Suprapubic skin (tissue), 4 donors: ENCODE measurements at places on chromosomes 12 and 14. TPM values are rescaled to one million over a fixed set of nuclear protein-coding genes. Genes with fewer than 3 reads are reported as not detected.
A peak's percentile ranks its signal among the peaks of the same experiment; 100 is the strongest.

The CCNT1 gene
- 41.0 TPM for total RNA-seq

The TBC1D30 gene
- total RNA-seq, result 0.49 TPM

The FOXG1 gene
- total RNA-seq, result not detected

The IQSEC3 gene
- total RNA-seq, result not detected

The TOMM20L gene
- total RNA-seq, result 2.7 TPM

The INHBC gene
- not detected for total RNA-seq

- H3K27me3 ChIP-seq, result peaks cover 6% of the 10 kb centered on the region
- DNase-seq, result no peak
- H3K4me1 ChIP-seq, result peaks cover 25% of the 10 kb centered on the region
- no peaks in the 10 kb centered on the region for H3K36me3 ChIP-seq
- H3K4me3 ChIP-seq, result no peak overlapping the region
These were observed 51.2 kb downstream of the TSPAN11 start for GRCh38 chr12:30977537-30978349.

DNA sequence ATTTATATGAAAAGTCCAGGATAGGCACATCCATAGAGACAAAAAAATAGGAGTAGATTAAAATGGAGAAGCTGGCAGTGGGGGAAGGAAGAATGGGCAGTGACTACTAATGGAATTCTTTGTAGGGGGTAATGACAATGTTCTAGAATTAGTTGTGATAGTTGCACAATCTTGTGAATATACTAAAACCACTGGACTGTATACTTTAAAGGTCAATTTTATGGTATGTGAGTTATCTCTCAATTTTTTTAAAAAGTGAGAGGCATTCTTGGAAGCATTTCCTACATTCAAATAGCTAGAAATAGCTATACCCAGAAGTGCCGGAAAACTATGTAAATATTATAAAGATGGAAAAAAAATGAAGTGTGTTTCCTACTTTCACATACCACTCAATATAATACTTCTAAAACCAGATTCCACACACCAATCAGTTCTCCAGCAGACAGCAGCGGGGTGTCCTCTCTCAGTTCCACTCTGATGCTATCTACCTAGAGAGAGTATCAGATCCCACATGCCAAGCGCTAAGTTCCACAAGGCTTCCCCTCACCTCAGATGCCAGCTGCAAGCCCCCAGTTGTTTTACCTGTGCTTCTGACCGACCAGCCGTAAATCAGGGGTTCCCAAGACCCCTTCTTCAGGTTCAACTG is 41.7 kb upstream of the NID2 start:
- H3K4me1 ChIP-seq, result no peaks in the 10 kb centered on the region
- no peaks in the 10 kb centered on the region for H3K27me3 ChIP-seq
- H3K4me3 ChIP-seq, result no peak overlapping the region
- no peak overlapping the region for H3K27ac ChIP-seq

DNA sequence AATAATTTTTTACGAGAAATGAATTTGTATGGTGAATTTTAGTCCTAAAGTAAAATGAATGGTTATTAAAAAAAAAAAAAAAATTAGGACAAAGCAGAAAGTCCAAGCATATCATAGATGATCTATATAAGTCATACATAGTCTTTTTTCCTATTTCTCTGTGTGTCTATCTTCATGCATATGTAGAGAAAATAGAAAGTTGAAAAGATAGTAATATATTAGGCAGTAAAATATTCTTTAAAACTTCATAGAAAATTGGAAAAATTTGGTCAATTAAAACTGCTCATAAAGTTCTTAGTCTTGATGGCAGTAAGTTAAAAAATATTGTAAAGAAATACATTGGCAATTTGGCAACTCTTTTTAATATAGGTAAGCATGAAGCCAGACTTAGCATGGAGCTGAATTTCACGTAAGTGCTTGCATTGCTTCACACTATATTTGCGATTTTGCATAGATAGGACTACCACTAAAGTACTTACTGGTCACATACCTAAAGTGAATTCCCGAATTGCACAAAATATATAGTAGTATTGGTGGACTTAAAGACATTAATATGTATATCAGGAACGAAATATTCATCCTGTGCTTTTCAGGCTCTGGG is 303.8 kb downstream of the IPO8 start:
- no peak overlapping the region for H3K27ac ChIP-seq
- no peak for DNase-seq
- H3K4me3 ChIP-seq, result no peak overlapping the region
- H3K36me3 ChIP-seq, result no peaks in the 10 kb centered on the region
- no peaks in the 10 kb centered on the region for H3K27me3 ChIP-seq

DNA sequence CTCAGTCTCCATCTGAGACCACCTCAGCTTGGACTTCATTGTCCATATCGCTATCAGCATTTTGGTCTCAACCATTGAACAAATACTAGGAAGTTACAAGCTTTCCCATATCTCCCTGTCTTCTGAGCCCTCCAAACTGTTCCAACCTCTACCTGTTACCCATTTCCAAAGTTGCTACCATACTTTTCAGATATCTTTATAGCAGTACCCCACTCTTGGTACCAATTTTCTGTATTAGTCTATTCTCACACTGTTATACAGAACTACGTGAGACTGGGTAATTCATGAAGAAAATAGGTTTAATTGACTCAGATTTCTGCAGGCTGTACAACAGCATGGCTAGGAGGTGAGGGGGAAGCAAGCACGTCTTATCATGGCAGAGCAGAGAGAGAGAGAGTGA is 53.8 kb downstream of the PRKCH start:
- no peak overlapping the region for H3K27ac ChIP-seq
- no peaks in the 10 kb centered on the region for H3K27me3 ChIP-seq
- no peaks in the 10 kb centered on the region for H3K4me1 ChIP-seq

DNA sequence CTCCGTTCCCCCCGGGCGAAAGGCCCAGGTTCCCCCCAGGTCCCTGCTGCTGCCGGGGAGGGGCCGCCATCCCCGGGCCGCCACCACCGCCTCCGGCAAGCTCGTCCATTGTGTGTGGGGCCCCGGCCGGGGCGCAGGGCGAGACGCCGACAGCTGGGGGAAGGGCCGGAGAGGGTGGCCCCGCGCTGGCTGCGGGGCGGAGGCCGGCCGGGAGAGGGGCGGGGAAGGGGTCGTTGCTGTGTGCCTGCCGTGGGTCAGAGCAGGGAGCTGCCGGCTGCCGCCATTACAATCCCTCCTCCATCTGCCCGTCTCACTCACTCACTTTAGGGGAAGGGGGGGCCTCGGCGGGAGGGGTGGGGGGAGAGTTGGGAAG is at the start of gene STRN3:
Gene STRN3 (minus strand): TSS at position 303 of the 373 bp plus-strand sequence. CDS start 194 bp downstream, at position 109.
- no peaks in the 10 kb centered on the region for H3K27me3 ChIP-seq
- DNase-seq, result no peak
- H3K27ac ChIP-seq, result peak within 1 kb of the TSS; percentile 96
- H3K36me3 ChIP-seq, result no peaks in the 10 kb centered on the region

DNA sequence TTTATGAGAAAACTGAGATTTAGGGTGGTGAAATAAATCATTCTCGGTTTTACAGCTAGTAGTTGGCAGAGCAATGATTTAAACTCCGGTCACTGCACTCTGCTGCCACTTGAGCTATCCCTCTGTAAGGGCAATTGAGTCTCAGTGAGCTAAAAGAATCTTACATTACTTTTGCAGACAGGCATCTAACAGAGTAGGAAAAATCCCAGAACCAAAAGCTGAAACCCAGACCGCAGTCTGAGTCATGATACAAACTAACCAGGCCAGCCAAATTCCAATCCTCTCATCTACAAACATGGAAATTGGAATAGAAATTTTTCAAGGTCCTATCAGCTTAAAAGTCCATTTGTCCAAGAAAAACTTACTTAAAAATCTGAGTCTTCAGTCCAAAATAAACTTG is 73.7 kb downstream of the ANKS1B start:
- no peaks in the 10 kb centered on the region for H3K27me3 ChIP-seq
- no peak overlapping the region for H3K27ac ChIP-seq
- no peaks in the 10 kb centered on the region for H3K4me1 ChIP-seq
- DNase-seq, result no peak
- no peak overlapping the region for H3K4me3 ChIP-seq

DNA sequence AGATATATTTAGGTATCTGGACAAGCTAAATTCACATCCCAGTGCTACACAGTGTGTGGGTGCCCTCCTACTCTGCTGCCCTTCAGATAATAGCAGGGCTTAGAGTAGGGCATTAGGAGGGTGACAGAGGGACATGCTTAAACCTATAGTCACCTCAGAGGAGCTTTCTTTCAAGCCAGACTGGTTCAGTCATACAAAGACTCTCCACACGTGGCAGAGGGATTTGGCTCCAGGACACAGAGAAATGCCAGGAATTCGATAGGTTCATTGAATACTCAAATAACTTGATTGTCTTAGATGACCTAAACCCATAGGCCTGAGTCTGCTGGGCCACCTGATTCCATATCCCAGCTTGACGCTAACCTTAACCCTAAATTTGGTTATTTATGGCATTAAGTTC is 163.5 kb downstream of the TPH2 start:
- H3K27me3 ChIP-seq, result no peaks in the 10 kb centered on the region
- DNase-seq, result no peak

DNA sequence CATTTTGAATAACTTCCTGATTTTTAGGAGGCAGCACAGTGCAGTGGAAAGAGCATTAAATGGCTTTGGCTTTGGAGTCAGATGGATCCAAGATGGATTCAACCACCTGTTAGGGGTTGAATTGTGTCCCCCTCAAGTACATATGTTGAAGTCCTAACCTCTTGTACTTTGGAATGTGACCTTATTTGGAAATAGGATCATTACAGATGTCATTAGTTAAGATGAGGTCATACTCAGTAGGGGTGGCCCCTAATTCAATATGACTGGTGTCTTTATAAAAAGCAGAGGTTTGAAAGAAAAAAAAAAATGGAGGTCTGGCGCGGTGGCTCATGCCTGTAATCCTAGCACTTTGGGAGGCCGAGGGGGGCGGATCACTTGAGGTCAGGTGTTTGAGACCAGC is 18.8 kb downstream of the ATP5MC2 start:
- no peak overlapping the region for H3K4me3 ChIP-seq
- DNase-seq, result no peak
- H3K27me3 ChIP-seq, result no peaks in the 10 kb centered on the region
- peaks cover 32% of the 10 kb centered on the region for H3K4me1 ChIP-seq

DNA sequence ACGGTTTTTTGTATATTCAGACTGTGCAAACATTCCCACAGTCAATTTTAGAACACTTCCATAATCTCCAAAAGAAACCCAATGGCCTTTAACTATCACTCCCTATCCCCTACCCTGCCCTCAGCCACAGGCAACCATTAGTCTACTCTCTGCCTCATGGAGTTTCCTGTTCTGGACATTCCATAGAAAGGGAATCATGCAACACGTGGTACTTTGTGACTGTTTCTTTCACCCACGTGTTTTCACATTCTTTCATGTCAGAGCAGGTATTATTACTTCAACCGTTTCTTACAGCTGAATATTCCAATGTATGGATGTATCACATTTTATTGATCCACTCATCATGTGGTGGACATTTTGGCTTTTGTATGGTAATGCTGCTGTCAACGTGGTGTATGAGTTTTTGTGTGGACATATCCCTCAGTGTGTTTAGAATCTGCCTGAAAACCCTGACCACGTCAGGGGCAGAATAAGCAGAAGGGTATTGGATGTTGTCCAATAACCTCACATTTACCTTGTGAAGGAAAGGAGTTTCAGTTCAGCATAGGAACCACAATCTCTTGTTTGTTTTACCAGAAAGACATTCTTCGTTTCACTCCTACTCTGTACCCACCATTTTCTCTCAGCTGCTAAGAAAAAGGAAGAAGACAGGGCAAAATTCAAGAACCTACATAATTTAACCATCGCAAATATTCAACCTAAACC is 107.5 kb upstream of the DYRK2 start:
- no peaks in the 10 kb centered on the region for H3K36me3 ChIP-seq
- no peak overlapping the region for H3K4me3 ChIP-seq
- no peak for DNase-seq
- peaks cover 3% of the 10 kb centered on the region for H3K27me3 ChIP-seq
- no peak overlapping the region for H3K27ac ChIP-seq

- no peak for DNase-seq
- H3K36me3 ChIP-seq, result peaks cover 1% of the 10 kb centered on the region
- no peaks in the 10 kb centered on the region for H3K27me3 ChIP-seq
- peak overlapping the region; percentile 31 for H3K4me3 ChIP-seq
- H3K4me1 ChIP-seq, result peaks cover 34% of the 10 kb centered on the region
These were observed 54.3 kb downstream of the PEBP1 start for GRCh38 chr12:118190266-118190665.

GRCh38 chr12:51405801-51406207 is 14.6 kb upstream of the GALNT6 start:
- DNase-seq, result no peak
- no peaks in the 10 kb centered on the region for H3K27me3 ChIP-seq
- H3K36me3 ChIP-seq, result no peaks in the 10 kb centered on the region
- no peak overlapping the region for H3K27ac ChIP-seq
- no peaks in the 10 kb centered on the region for H3K4me1 ChIP-seq
- H3K4me3 ChIP-seq, result no peak overlapping the region

DNA sequence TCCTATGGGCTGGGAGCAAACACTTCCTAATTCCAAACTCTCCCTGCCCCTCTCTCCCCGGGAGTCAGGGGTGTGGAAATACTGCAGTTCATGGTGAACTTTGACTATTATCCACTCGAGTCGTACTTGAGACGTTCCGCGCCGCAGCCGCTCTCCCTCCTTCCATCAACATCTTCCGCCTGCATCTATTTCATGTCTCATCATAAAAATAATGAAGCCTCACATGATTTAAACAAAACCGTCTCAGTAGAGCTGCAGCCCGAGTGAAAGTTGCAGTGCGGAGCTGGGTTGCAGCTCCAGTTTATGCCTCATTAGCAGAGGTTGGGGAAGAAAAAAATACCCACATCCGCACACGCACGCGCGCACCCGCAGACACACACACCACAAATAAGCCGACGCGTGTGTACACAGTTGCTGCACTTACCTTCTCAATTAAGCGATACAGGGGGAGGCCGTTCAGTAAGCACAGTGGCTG is 283 bp downstream of the LMO3 start:
- peak overlapping the region; percentile 51 for H3K4me3 ChIP-seq
- no peaks in the 10 kb centered on the region for H3K36me3 ChIP-seq
- H3K4me1 ChIP-seq, result peaks cover 25% of the 10 kb centered on the region
- H3K27ac ChIP-seq, result peak overlapping the region; percentile 46
- H3K27me3 ChIP-seq, result peaks cover 21% of the 10 kb centered on the region

DNA sequence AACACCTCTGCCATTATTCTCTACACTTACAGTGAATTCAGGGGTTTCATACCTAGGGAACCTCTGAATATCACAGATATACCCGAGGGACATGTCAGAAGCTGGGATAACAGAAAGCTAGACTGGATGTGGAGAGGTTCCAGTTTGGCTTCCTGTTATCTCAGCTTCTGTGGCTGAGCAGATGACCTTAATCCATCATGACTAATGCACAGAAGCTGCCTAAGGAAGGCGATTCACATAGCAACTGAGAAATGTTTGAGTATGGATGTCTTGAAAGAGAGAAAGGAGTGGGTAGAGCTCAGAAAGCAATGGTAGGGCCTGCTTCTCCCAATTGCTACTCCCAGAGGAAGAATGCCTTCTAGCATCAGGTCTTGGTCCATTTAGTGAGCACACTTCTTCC is 187.6 kb downstream of the RMST start:
- no peaks in the 10 kb centered on the region for H3K27me3 ChIP-seq
- no peak overlapping the region for H3K4me3 ChIP-seq
- H3K4me1 ChIP-seq, result no peaks in the 10 kb centered on the region
- no peak for DNase-seq
